ENCODE measurements at places on chromosomes 4 and X.

DNA sequence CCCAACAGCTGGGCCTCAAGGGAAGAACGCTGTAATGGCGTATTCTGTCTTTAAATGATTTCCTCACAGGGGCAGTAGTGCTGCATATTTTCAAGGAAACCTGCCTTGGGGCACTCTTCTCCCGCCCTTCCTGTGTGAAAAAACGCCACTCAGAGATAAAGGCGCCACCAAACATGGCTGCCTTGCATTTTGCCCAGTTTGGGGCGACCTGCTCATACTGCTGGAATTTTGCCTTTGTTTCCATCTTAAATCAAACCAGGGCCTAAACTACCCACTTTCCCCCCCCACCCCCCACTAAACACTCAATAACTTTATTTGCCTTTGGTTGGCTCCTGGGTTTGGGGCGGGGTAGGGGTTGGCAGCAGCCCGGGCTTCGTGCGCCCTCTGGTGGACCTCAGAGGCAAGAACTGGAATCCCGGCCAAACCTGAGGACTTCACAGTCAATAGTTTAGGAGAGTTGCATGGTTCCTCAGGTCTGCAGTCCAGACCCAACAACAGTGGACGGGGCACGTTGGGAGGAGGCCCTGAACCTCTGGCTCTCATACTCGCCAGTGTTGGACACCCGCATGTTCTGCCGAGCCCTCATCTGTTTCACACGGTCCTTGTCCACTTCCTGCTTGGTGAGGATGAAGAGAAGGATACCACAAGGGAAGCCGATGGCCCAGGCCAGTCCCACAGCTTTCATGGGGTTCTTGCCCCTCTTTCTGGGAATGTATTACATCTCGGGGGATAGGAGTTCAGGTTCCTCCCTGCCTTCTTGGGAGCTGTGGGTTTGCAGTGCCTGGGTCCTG lies 220.1 kb upstream of the STK26 start:
- DNase-seq = peak; percentile 42

DNA sequence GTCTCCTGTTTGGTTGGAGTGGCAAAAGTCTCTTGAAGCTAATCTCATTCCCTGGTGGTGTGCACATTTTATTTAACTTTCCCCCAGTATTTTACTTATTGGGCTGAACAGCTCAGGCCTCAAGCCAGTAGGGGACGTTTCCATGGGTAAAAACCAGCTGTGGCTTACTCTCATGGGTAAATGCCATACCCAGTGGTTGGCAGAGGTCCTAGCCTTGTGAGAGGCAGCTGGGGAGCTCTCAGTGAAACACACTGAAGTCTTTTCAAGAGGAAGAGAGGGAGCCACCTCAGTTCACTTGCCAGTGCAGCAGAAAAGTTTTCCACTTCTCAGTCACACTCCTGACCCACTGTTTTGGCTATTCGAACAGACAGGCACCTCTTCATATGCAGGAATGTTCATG lies 1964.2 kb downstream of the ARAP2 start:
- no peak for DNase-seq

DNA sequence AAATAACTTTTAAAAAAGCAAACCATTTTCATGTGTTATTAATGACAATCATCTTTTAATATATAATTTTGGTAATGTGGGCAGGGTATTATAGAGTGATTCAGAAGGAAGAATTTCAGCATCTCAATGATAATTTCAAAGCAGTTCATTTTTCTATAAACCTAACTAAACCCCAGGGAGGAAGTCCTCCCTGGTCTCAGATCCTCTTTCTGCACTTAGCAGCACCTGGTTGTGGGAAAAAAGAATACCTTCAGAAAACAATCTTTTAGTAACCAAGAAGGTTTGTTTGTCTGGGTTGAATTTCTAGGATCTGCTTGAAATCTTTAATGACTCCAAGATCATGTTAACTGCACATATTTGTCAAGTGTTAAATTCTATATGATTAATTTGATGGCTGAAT lies 29.9 kb downstream of the DKK2 start:
- DNase-seq = no peak

- DNase-seq = no peak
Observed at GRCh38 chrX:139930916-139931645, 1.8 kb downstream of the ATP11C start.

- no peak for DNase-seq
Observed at GRCh38 chr4:90445380-90445779, 318.2 kb downstream of the CCSER1 start.

DNA sequence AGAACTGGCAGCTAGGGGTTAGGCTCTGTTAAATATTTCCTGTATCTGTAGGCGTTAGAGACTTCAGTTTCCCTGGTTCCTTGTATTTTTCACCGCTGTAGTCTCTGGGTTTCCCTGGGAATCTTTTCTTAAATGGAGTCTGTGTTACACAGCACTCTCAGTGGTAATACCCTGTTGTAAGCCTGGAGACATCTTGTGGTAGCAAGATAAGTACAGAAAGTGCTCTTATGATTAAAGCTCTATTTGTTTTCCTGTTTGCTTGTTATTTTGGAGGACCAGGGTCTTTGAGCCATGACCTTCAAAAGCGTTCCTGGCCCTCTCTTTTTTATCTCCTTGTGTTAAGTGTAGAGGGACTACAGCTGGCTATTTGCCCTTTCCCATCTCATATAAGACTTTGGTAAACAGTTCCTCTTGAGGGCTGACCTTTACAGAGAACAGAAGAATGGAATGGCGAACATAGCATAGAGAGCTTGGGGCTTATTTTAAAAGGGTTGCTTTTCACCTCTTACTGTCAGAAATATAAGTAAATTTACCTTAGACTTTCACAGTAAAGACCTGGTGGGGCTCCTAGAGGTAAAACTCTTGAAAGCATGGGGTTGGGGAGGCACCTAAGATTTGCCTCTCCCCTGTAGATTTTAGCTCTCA lies 782.5 kb downstream of the FAT4 start:
- DNase-seq = no peak

GRCh38 chr4:8173492-8174242 lies 15.1 kb upstream of the ABLIM2 start:
- DNase-seq = no peak

- no peak for DNase-seq
Observed at GRCh38 chr4:5213087-5213595, 161.9 kb downstream of the STK32B start.

DNA sequence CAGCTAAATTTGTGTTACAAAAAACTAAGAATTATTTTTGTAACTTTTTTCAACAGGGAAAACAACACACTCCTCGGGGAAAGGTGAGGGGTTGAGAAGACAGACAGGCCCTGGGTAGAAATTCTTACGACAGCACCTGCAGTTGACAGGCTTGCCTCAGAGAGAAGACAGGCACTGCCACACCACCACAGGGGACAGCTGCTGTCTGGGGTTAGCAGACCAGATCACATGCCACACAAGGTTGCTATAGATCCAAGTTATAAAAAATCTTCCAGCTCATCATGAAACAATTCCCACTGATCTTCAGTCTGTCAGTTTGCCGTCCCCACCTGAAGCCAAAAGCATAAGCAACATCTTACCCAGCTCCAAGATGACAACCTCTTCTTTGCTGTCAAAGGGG lies 143.2 kb upstream of the ZCCHC13 start:
- no peak for DNase-seq

- no peak for DNase-seq
Observed at GRCh38 chrX:71100581-71101505, 5.2 kb downstream of the FOXO4 start.

GRCh38 chr4:123348946-123349345 lies 47.6 kb upstream of the SPRY1 start:
- DNase-seq = no peak

DNA sequence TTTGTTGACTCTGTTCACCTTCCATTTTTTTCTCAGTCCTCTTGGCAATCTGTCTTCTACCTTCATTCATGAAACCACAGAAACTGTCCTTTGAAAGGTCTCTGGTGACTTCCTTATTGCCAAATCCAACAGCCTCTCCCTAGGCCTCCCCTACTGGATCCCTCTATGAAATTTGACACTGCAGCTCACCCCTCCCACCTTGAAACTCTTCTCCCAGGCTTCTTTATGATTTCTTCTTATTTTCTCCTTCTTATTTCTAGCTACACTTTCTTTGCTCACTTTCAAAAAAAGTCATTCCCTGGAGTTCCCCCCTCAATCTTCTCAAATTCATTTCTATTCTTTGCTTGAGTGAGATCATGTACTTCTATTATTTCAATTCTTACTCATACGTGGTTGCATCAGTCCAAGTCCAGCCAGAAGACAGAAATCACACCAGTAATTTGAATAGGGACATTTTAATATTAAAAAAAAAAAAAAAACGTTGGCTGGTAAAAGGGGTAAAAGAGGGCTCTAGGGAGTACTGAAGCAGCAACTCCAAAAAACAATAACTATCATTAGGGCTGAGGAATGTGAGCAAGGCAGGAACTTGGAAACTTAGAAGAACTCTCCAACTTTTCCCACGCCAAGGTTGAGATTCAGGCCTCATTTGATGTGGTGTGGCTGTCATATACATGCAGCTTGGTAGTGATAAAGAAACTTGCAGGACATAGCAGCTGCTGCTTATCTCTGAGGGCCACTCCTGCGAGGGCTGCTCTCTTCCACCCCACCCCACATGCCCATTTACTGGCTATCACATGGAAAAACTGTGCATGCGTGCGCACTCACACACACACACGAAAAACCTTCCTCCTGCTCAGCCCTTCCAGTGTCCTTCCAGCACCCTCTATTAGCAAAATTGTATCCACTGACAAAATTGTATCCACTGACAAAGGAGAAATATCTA lies 169.8 kb upstream of the GALNT7 start:
- DNase-seq = no peak

- DNase-seq = no peak
Observed at GRCh38 chr4:88698519-88698918, 890 bp upstream of the NAP1L5 start.

GRCh38 chr4:37628977-37629609 lies 57.1 kb downstream of the RELL1 start:
- no peak for DNase-seq

DNA sequence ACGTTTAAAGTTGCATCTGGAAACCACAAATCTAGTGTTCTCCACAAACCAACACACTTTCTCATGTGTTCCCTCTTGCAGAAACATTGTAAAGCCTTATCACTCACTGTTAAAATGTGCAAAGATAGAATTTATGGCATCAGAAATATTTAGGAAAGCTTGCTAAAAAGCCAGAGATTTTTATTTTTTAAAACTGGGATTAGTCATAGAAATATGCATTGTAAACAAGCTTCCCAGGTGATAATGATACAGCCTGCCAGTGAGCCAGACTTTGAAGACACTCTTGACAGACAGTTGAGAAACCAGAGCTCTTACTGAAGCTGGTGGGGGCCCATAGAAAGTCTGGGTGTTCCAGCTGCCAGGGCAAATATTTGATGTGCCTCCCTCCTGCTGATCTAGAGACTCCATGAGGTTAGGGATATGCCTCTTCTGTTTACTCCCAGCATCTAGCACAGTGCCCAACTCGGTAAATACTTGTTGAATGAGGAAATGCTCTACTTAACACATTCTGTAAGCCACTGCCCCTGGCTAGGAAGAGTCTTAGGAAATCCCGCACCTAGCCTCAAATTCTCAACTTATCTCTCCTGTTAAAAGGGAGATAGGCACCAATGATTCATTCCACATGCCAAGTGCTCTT lies 179.0 kb upstream of the RASGEF1B start:
- no peak for DNase-seq

- no peak for DNase-seq
Observed at GRCh38 chr4:176957353-176958118, 164.8 kb upstream of the VEGFC start.

DNA sequence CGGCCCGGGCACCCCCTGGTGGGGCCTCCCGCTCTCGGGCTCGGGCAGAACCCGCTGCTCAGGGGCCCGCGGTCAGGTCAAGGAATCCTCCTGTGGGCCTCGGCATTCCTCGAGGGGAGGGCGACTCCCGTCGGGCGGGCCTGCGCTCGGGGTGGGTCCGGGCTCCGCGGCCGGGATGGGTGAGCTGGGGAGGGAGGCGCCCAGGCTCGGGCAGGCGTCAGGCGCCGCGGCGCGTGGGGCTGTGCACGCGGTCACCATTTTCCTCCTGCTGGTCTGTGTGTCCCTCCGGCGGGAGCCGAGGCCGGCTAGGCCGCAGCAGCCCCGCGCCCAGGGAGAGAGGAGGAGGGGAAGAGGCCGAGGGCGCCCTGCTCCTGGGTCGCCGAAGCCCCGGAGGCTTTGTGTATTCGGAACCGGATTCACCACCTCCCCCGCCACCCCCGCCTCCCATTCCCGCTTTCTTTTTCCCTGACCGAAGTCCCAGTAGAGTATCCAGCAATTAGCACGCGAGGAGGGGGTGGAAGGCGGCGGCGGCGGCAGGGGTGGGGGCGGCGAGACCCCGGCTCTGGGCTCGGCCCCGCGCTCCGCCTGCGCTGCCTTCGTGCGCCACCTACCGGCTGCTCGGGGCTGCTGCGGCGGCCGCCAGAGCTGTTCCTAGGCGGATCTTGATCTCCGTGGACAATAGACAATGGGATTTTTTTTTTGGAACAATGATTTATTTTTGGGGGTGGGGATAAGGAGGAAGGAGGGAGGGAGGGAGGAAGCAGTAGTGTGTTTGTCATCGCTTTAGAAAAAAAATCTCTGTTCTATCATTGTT lies 99.0 kb upstream of the MAML3 start:
- DNase-seq = peak; percentile 25

DNA sequence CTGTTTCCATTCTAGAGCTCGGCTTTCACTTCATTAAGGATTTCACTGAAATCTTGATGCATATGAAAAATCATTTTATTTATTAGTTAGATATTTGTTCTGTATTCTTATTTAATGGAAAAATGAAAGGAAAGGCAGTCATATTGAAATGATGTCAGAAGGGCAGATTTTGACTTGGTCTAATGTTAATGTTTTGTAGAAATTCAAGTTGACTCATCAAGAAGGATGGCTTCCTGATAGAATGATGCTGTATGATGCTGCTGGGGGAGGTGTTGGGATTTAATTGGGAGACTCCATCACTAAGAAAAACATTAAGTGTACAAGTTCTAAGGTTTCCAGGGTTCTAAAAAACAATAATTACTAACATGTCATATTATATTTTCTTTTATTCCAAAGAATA lies 204.8 kb downstream of the PDGFC start:
- no peak for DNase-seq

- DNase-seq = no peak
Observed at GRCh38 chr4:115054836-115055235, 58.6 kb downstream of the NDST4 start.

DNA sequence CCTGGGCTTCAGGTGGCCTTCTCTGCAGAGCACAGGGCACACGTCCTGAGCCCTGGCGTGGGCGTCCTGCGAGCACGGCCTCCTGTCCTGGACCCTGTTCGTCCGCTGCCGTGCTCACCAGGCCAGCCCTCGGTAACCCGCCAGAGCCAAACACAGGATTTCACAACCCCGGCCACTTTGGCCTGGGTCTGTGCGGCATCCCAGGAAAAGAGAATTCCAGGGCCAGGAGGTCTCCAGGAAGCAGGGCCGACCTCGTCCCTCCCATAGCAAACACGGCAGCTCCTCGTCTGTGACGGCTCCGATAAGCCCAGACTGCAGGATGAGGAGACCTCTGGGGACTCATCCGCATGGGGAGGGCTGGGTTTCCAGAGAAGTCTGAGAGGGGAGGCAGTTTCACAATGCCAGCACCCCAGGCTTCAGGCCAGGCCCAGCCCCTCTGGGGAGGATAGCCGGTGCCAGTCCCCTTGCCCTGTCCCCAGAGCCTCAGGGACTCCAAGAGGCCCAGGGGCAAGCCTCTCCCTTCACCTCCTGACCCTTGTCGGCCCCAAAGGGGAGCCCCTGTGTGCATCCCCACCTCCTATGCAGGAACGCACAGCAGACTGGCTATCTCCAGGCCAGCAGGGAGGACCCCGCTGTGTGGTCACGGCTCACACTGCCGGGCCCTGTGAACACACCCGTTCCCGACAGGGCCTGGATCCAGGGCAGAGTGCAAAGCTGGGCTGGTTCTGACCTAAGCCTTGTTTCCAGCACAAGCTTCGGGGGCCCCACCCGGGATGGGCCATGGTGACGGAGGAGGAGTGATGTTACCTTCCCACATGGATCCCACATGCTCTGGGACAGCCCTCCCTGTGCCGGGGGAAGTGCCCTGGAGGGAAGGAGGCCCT lies 22.3 kb upstream of the HTRA3 start:
- DNase-seq = no peak
